Esophagus muscularis mucosa (tissue), 4 donors: ENCODE measurements at places on chromosomes 6 and 20. TPM values are rescaled to one million over a fixed set of nuclear protein-coding genes. Genes with fewer than 3 reads are reported as not detected.
A peak's percentile ranks its signal among the peaks of the same experiment; 100 is the strongest.

The NKAPL gene
- total RNA-seq = 2.8 TPM

The HTR1E gene
- 0.19 TPM for total RNA-seq

The CST4 gene
- total RNA-seq = not detected

The OLIG3 gene
- 0.32 TPM for total RNA-seq

The SOD2 gene
- 147 TPM for total RNA-seq

DNA sequence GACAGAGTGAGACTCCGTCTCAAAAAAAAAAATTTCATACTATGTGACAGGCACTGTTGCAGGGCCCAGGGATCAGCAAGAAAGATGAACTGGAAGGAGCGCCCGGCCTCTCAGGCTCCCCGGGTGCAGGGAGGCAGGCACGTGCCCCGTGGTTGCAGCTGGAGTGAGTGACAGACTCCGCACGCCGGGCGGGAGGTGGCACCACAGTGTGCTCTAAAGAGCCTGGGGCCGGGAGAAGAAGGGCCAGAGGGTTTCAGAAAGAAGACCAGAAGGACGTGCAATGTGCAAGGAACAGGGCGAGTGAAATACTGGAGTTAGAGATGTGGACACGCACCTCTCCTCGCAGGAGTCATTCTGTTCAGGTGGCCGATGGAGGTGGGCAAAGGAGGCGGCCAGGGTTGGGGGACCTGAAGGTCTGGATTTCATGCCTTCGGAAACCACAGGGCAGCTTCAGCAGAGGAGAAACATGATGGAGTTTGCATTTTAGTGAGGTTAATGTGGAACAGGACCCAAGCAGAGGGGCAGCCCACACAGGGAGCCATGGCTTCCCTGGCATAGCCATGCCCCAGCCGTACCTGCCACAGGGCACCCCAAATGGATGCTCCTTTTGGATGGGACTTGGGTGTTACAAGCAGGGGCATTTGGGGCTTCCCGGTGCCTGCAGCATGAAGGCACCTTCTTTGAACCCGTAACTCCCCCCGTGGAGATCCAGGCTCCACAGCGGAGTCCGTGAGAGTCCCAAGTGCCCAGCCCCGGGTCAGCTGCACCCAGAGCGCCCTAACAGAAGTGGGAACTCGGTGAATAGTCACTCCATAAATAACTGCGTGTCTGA lies 226.2 kb downstream of the ERMARD start:
- no peaks in the 10 kb centered on the region for H3K4me1 ChIP-seq
- no peak for DNase-seq
- no peaks in the 10 kb centered on the region for H3K36me3 ChIP-seq
- H3K27me3 ChIP-seq = no peaks in the 10 kb centered on the region
- no peak overlapping the region for H3K4me3 ChIP-seq
- H3K27ac ChIP-seq = no peak overlapping the region

DNA sequence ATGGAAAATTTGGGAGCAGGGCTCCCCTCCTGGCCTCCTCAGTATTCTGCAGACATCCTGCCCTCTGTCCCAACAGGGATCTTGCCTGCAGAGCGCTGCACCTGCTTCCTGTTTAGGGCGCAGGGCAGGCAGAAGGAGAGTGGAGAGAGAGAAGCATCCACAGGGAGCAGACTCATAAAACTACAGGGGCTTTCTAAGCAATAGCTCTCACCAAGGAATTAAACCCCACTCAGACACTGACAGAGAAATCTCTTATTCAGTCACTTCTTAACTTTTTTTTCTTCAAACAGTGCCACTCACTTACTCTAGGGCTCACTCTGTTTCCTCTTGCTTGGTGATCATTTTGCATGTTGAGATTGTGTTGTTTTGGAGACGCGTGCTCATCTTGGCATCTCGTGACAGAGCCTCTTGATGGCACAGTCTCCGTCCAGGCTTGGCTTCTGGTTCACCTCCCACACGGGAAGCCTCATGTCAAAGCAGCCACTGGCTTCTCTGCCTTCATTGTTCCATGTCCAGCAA lies 153.1 kb upstream of the INSM1 start:
- DNase-seq = no peak
- no peak overlapping the region for H3K27ac ChIP-seq

GRCh38 chr6:110524305-110524704 lies 47.9 kb upstream of the SLC22A16 start:
- no peaks in the 10 kb centered on the region for H3K27me3 ChIP-seq
- H3K27ac ChIP-seq = no peak overlapping the region
- DNase-seq = peak; percentile 10
